Esophagus squamous epithelium (tissue), 5 donors: ENCODE measurements at places on chromosomes 1 and 21.

DNA sequence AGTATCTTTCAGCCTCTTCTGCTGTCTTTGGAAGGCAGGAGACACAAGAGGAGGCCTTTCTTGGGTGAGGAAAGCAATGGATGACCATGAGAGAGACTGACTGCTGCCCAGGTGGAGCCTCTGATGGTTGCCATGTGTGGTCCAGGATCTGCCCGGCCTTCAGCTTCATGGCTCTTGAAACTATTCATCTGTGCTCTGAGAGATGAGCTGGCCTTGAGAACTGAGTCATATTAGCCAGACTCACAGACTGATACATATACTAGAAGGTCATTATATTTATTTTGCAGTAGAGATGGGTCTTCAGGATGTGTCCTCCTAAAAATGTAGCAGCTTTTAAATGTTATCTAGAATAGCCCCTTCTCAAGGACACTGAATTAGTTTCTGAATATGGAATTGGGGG is 33.7 kb downstream of the PTGFRN start:
- no peak for DNase-seq

DNA sequence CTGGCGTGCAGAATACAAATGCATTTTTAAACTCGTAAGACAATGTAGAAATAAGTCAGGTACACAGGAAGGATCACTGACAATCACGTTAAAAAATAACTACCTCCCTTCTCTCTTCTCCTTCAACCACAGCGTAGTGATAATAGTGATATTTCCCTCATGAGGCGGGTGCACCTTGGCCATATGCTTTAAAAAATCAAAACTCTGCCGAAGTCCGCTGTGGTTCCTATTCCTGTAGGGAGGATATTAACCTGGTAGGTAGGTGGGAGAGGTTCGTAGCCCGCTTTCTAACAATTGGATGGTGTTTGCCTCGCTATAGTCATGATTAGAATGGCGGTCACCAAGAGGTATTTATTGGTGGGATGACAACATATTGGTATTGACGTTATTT is 732 bp downstream of the GREM2 start:
- DNase-seq = no peak

DNA sequence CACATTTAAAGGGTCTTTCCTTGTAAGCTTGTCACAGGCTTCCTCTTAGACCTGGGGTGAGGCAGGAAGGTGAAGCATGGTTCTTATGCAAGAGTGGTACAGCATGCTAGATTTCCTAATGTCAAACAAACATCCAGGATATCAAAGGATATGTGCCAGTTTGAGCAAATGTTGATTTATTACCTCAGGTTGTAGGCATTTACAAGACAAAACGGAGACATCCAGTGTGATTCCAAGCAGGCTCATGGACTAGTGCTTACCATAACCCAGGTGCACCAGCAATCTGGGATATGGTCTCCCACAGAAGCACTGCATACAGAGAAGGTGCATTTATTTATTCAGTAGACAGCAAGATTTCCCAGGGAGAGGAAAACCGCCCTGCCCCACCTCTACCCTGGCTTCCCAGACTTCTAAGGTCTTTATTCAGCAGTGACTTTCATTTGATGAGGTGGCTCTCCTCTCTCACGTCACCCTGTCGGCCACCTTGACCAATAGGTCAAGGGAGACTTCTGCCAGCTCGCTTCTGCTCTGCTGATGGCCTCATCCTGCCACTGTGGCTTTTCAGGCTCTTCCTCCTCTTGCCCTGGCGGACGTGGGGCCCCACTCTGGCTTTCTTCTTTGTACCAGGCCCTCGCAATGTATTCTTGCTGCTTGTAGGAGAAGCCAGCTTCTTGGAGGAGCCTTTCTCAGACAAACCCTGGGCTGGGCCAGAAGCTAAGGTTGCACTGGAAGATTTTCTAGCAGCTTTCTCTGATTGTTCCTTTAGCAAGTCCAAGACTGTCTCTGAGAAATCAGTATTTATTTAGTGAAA is 25.6 kb downstream of the HHIPL2 start:
- DNase-seq = no peak

GRCh38 chr1:48875552-48876329 is 99.0 kb upstream of the BEND5 start:
- no peak for DNase-seq

GRCh38 chr1:236830560-236830959 is 35.5 kb downstream of the MTR start:
- no peak for DNase-seq

- no peak for DNase-seq
Measured at GRCh38 chr1:1178794-1179331, 5.2 kb downstream of the TTLL10 start.

GRCh38 chr1:231678011-231678432 is 51.4 kb downstream of the DISC1 start:
- no peak for DNase-seq
